Parietal lobe (tissue), 2 donors: ENCODE measurements at places on chromosomes 7 and 10. TPM values are rescaled to one million over a fixed set of nuclear protein-coding genes. Genes with fewer than 3 reads are reported as not detected.

C10orf67 gene
- 0.31 TPM for total RNA-seq

DPP6 gene
- 88.6 TPM for total RNA-seq

SMURF1 gene
- 29.4 TPM for total RNA-seq

FGFR2 gene
- 77.9 TPM for total RNA-seq

A1CF gene
- not detected for total RNA-seq

TMEM270 gene
- total RNA-seq: not detected

SUN3 gene
- not detected for total RNA-seq

PIK3CG gene
- 1.6 TPM for total RNA-seq

EMX2 gene
- total RNA-seq: 3.1 TPM

SEMA3C gene
- 360 TPM for total RNA-seq

OR2A5 gene
- not detected for total RNA-seq
